ENCODE measurements at places on chromosomes 16 and 17.

DNA sequence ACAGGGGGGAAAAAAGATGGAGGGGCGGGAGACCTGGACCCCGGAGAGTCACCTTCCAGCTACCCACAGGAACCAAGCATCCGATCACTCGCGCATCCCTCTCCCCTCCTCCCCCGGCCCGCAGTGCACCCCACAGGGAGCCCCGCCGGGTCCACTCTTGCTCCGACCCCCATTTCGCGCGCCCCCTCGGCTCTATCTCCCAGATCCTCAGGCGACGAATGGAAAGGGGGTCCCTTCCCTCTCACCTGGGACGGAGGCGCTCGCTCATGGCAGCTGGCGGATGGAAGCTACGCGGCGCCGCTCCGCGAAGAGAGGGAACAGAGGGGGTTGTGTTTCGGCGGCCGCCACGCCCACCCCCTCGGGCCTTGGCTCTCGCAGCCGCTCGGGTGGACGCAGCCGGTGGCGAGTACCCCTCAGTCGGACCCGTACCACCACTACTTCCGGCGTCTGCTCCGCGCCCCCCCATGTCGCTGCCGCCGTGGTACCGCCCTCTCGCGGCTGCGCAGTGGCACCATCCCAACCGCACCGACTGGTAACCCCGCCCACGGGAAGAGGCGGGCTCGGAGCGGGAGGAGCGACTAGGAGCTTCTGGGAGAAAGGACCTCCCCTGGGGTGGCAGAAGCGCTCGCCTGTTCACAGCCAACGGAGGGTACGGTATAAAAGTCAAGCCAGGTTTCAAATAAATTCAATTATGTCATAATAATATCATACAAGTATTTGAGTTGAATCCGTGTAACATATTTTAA, 29.7 kb downstream of the CPSF4L start:
- peak; percentile 95 for DNase-seq

DNA sequence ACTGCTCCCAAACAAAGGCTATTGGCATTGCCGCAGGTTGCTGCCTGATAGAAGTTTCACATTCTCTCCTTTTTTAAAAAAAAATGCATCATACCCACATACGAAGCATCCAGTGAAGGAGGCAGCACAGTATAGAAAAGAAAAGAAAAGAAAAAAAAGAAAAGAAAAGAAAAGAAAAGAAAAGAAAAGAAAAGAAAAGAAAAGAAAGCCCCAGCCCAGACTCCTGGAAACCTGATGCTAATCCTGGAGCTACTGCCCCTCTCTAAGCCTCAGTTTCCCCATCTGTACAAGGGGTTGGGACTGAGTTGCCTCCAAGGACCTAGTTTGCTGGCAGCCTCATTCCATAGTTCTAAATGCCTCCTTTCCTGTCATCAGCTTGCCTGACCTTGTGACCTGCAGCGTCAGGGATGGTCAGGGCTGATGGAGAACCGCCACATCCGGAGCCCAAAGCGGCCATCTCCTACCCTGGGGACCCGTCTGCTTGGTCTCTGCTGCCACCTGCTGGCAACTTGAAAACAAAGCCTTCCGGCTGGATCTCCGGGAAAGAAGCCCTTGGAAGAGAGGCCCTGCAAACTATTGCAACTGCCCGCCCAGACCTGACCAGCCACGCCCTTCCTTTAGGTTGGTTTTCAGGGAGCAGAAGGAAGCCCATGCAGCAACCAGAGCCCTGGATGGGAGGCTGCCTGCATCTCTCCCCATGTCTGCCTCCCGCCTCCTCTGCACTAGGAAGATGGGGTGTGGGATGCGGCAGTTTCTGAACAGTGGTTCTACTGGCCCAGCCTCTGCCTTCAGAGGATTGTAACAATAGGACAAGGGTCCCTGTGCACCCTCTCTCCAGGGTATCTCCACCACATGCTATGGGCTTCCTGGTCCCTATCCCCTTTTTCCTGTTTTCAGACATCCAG, 13.0 kb downstream of the AIPL1 start:
- DNase-seq = peak; percentile 47

DNA sequence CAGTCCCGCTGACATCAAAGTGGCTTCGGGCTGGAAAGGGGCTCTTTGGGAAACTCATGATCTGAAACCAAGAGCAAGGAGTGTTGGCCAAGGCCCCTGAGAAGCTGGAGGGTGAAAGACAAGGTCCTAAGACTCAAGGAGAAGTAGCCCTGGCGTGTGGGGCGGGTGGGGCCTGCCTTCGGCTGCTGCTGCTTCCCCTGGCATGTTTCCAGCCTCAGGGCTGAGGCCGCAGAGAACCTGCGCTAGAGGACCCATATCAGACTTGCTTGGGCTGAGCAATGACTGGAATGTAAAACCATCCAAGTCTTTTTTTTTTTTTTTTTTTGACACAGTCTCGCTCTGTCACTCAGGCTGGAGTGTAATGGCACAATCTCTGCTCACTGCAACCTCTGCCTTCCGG, 67.5 kb upstream of the GCSH start:
- DNase-seq = no peak

DNA sequence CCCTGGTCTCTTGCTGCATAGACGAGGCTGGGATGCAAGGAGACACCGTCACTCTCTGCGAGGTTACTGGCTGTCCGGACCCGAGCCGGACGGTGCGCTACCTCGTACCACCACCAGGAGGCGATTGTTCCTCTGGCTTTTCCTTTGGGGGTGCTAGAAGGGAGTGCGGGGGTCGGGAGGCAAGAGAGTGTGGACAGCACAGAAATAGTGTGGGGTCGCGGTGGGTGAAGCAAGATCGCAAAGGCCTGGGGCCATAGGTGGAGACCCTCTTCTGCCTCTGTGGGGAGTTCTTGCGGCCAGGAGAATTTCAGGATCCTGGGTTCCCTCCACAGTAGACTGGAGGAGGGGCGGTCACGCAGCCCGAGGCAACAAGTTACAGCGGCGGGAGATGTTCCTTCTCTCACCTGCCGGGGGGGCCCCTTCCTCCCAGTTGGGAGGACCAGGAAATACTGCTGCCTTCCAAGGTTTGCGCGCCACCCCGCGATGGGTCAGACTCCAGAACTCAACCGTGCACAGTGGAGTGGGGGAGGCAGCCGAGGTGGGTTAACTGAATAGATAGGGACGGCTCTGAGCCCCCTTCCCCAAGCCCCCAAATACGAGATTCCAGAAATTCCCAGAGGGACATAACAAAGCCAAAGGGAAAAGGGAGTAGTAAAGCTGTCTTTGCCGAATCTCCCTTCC, 6.9 kb downstream of the PHOSPHO1 start:
- no peak for DNase-seq

DNA sequence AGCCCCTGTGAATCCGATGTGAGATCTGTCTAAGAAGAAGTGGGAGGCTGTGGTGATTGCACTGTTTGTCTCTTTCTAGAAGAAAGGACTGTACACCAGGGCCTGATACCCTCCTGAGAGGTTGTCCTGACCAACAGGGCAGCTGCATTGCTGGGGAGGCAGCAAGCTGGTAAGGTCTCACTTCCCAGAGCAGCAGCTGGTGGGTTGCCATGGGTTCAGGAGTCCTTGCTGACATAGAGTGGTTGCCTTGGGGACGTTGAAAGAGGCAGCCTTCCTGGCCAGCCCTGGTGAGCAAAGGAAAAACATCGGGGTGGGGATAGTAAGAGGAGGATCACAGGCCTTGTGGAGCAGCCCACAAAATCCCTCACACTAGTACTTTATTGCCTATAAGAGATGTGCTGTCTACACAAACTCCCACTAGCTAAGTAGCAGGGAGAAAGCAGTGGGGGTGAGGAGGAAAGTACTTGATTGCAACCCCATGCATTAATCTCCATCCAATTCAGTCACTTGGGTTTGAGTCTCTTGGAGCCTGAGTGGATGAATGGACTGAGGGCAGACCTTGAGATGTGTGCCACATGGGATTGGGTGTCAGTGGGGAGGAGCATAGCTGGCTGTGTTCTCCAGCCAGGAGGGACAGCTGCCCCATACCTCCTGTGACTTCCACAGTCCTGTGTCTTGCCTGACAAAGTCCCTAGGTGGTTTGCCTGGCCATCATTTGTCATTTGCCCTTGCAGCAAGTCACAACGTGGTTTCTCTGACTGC, 143.8 kb upstream of the RPL38 start:
- no peak for DNase-seq

GRCh38 chr16:22014271-22014873, 6.5 kb downstream of the MOSMO start:
- DNase-seq = no peak

DNA sequence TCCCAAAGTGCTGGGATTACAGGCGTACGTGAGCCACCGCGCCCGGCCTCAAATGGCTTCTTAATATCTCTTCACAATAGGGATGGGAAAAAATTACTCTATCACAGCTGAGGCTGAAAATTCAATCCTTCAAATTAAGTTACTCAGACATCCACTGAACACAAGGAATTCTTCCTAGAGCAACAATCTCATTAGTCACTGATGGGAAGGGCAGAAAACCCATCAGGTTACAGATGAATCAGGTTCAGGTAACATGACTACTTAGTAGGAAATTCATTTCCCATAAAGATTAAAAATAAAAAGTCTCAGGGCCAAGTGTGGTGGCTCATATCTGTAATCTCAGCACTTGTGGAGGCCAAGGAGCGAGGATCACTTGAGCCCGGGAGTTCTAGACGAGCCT, 42.5 kb upstream of the ABR start:
- no peak for DNase-seq

DNA sequence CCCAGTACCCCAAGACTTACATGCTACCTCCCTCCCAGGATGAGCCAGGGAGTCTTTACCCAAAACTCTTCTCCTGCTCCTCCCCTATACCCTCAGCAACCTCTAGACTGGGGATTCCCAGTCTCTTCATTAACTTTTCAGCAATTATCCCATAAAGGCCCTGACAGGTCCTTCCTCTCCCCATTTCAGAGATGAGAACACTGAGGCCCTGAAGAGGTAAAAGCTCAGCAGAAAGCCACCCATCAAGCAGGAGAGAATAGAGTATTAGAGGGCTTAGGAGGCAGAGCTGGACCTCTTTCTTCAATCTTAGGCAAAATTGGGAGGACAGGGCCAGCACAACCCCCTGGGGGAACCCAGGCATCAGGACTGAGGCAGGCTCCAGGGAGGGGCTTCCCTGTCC, 5.9 kb upstream of the SP6 start:
- DNase-seq = no peak

DNA sequence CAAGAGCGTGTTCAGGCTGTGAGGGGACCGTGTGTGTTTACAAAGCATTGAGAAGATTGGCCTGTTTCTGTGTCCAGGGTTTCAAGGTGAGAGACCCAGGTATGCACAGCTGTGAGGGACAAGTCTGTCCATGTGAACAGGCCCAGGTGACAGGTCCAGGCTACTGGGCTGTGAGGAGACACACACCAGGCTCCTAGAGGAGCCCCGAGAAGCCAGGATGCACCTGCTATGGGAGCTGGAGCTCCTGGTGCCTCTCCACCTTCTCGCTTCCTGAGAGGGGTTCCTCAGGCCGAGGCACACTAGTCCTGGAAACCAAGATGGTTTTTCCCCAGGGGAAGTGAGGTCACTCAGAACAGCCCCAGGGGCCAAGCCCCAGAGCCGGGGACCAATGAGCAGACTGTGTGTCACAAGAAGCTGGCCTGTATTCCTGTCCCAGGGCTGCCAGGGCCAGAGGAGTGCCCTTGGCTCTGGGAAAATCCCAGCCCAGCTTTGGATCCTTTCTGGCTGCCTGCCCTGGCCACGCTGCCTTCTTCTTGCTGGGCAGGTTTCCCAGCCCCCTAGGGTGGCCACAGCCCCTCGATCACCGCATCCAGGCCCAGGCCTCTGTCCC, 153.4 kb upstream of the PLCG2 start:
- no peak for DNase-seq

DNA sequence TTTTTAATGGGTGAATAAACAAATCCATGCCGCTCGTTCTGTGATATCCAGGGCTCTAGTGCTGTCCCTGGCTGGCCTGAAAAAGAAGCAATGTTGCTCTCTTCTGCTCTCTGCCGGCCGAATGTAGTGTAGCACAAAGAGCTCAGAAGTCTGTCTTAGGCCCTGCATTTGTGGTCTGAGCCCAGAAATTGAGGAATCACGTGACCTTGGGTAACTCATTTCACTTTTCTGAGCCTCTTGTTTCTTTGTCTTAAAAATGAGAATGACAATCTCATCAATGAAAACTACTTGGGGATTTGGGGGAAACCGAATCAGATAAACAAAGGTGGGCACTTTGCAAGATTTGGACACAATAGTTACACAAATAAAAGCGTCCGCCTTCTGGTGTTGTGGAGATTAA, 381.6 kb upstream of the ASIC2 start:
- no peak for DNase-seq

GRCh38 chr17:73584987-73585386, 59.3 kb downstream of the SDK2 start:
- no peak for DNase-seq

DNA sequence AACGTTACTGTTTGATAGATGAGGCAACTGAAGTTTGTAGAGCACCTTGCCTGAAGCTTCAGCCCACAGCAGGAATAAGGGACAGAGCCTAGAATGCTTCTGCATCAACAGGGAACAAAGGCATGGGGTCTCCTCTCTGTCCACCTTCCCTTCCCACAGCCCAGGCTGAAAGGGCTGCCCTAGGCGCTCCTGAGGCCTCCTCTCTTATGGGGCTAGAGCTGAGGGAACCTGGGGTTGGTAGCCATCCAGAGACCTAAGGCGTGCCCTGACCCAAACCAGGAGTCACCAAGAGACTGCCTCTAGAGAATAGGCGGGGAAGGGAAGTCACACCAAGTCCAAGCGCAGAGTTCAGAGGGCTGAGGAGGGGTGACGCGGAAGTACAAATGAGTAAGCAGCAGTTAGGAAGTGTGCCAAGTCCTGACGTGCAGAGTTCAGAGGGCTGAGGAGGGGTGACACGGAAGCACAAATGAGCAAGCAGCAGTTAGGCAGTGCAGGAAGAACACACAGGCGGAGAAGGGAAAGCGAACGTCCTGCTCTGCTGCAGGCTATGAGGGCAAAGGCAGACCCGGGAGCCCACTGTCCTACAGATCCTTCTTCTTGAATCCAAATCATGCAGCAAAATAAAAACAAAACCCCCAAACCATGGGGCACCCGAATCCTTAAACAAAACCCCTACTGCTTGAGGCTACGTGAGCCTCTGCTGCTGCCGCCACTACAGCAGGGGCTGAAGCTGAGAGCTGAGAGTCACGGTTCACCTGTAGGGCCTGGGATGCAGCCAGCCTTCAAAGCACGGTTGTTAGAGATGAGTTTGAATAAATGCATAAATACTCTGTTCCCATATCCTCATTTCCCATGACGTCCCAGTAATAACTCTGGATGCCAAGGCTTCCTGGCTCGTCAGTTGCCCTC, 2.7 kb upstream of the SPG7 start:
- DNase-seq = peak; percentile 82

DNA sequence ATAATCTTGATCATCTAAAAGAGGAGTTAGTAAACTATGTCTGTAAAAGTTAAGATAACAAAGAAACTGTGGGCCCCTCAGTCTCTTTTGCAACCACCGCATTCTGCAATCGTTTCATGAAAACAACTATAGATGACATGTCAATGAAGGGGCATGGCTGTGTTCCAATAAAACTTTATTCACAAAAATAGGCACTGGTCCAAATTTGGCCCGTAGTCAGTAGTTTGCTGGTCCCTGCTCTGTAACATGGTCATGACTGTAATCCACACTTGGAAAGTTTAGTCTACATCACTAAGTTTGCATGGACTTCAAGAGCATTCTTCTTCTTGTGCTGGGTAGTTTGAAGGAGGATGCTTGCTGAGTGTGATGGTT, 299.3 kb upstream of the PSMD7 start:
- no peak for DNase-seq

GRCh38 chr16:82653550-82654511, 27.1 kb downstream of the CDH13 start:
- peak; percentile 13 for DNase-seq
